Muscle of leg (tissue), 16 donors: ENCODE measurements at places on chromosomes 5 and 9. TPM values are rescaled to one million over a fixed set of nuclear protein-coding genes. Genes with fewer than 3 reads are reported as not detected.

DNA sequence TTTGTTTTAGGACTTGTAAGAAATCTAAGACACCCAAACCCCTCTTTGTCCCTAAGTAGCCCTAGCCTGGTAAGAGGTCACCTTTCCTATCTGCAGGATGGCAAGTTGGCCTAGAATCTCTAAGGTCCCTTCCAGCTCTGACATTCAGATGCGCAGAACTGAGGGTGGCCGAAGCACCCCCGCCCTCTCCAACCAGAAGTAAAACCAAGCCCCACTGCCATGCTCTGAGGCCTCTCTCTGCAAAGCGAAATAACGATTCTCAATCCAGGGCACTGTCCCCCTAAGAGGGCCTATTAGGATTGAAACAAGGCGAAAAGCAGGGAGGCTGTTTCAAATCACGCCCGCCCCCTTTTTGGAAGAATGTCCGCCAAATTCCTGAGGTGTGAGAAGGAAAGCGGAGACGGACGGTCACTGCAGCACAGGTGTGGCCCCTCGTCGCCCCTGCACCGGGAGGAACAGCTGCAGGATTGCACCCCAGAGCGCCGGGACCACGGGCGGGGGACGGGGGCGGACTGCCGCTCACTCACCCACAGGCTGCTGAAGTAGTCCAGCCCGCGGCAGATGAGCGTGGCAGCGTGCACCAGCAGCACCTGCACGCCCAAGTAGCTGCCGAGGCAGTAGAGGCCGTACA, 824 bp downstream of the TMEM245 start:
- H3K27me3 ChIP-seq: no peaks in the 10 kb centered on the region
- peak overlapping the region; percentile 5 for H3K27ac ChIP-seq
- H3K36me3 ChIP-seq: no peaks in the 10 kb centered on the region
- peaks cover 14% of the 10 kb centered on the region for H3K4me1 ChIP-seq
- DNase-seq: peak; percentile 40

DNA sequence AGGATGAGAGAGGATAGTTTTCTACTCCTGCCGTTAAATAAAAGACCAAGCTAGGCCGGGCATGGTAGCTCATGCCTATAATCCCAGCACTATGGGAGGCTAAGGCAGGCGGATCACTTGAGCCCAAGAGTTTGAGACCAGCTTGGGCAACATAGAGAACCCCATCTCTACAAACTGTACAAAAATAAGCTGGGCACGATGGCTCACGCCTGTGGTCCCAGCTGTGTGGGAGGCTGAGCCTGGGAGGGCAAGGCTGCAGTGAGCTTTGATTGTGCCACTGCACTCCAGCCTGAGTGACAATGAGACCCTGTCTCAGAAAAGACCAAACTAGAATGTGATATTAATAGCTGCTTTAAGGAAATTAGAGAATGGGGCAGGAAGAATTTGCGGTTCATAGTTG, 158.4 kb downstream of the NIPBL start:
- no peaks in the 10 kb centered on the region for H3K27me3 ChIP-seq
- peaks cover 9% of the 10 kb centered on the region for H3K36me3 ChIP-seq
- DNase-seq: no peak
- no peak overlapping the region for H3K27ac ChIP-seq
- no peak overlapping the region for H3K4me3 ChIP-seq
- H3K4me1 ChIP-seq: no peaks in the 10 kb centered on the region

- no peak for DNase-seq
- H3K27me3 ChIP-seq: no peaks in the 10 kb centered on the region
- peaks cover 3% of the 10 kb centered on the region for H3K36me3 ChIP-seq
- H3K4me3 ChIP-seq: no peak overlapping the region
Observed at GRCh38 chr9:36164989-36165388, 4.2 kb upstream of the CCIN start.

The SHOC1 gene
- not detected for total RNA-seq

The SIT1 gene
- total RNA-seq: 0.09 TPM

GRCh38 chr5:52709167-52709925, 78.4 kb upstream of the ITGA1 start:
- peak; percentile 65 for DNase-seq
- H3K4me3 ChIP-seq: no peak overlapping the region
- H3K27ac ChIP-seq: peak overlapping the region; percentile 69
- no peaks in the 10 kb centered on the region for H3K4me1 ChIP-seq
- no peaks in the 10 kb centered on the region for H3K36me3 ChIP-seq

DNA sequence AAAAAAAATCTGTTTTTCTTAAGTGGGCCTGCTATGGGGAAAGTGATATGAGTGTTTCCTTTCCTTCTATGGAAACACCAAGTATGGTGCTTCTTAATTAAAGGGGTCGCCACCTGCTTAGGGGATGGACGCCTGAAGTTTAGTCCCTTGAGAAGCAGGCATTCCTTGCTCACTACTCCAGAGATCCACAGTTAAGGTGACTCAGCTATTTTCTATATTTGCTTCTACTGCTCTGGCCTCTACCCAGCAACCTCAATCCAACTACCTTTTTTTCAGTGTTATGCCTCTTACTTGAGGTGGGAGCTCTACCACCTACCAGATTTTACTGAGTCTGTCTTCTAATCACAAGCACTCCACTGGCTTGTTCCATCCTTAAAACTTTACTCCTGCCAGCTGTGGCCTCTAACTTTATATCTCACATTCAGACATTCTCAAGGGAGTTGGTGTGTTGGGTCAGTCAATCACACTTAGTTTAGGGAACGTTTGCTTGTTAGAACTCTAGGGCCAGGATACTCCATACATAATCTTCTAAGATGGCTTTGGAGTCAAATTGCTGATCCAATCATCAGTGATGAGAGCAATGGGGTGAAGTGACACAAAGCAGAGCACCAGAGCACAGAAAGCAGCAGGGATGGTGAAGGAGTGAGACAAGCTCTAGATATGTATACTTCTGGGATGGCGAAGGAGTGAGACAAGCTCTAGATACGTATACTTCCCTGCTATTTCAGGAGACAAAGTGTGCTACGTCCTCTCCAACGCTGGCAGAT, 708.1 kb downstream of the EFNA5 start:
- H3K4me3 ChIP-seq: no peak overlapping the region
- no peak overlapping the region for H3K27ac ChIP-seq
- DNase-seq: no peak
- no peaks in the 10 kb centered on the region for H3K36me3 ChIP-seq
- no peaks in the 10 kb centered on the region for H3K4me1 ChIP-seq

- no peaks in the 10 kb centered on the region for H3K36me3 ChIP-seq
- no peak for DNase-seq
- no peak overlapping the region for H3K27ac ChIP-seq
- no peaks in the 10 kb centered on the region for H3K27me3 ChIP-seq
- H3K4me1 ChIP-seq: no peaks in the 10 kb centered on the region
- no peak overlapping the region for H3K4me3 ChIP-seq
Observed at GRCh38 chr5:68838157-68838718, 255.6 kb upstream of the SLC30A5 start.

DNA sequence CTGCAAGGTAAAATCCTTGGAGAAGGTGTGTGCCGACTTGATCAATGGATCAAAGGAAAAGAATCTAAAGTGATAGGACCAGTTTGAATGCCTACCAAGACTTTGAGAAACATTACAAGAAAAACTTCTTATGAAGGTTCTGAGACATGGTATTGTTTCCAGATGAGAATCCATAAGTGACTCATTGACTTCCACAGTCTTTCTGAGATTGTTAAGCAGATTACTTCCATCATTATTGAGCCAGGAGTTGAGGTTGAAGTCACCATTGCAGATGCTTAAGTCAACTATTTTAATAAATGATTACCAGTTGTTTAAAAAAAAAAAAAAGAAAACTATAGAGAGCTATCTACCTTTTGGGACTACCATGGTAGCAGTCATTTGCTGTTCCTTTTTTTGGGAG, 7.0 kb downstream of the LNPEP start:
- H3K27ac ChIP-seq: no peak overlapping the region
- DNase-seq: no peak
- H3K36me3 ChIP-seq: no peaks in the 10 kb centered on the region
- peaks cover 2% of the 10 kb centered on the region for H3K4me1 ChIP-seq

The LHX3 gene
- not detected for total RNA-seq

- H3K4me1 ChIP-seq: no peaks in the 10 kb centered on the region
- H3K4me3 ChIP-seq: no peak overlapping the region
- no peaks in the 10 kb centered on the region for H3K36me3 ChIP-seq
- H3K27me3 ChIP-seq: no peaks in the 10 kb centered on the region
Observed at GRCh38 chr5:30099634-30100033, 1093.9 kb upstream of the CDH6 start.

DNA sequence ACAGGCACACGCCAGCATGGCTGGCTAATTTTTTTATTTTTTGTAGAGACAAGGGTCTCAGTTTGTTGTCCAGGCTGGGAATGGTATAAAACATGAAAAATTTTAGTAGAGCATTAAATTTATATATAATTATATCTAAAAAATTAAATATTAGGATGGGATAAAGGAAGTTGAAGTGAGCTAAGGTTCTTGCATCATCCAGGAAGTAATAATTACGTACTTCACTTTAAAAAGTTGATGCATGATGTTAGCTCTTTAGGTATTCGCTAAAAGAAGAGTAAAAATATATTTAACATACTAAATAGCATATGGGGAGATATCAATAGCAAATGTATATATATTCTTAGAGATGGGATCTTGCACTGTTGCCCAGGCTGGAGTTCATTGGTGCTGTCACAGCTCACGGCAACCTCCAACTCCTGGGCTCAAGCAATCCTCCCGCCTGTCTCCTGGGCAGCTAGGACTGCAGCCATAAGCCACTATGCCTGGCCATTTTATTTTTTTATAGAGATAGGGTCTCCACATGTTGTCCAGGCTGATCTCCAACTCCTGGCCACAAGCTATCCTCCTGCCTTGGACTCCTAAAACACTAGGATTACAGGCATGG, 12.3 kb downstream of the DCAF10 start:
- H3K27me3 ChIP-seq: no peaks in the 10 kb centered on the region
- no peak overlapping the region for H3K27ac ChIP-seq
- no peak overlapping the region for H3K4me3 ChIP-seq
- no peaks in the 10 kb centered on the region for H3K4me1 ChIP-seq
- DNase-seq: no peak

GRCh38 chr9:71571186-71571585, 197.1 kb downstream of the CEMIP2 start:
- no peaks in the 10 kb centered on the region for H3K27me3 ChIP-seq
- no peaks in the 10 kb centered on the region for H3K36me3 ChIP-seq
- no peak overlapping the region for H3K27ac ChIP-seq
- no peak for DNase-seq
- no peak overlapping the region for H3K4me3 ChIP-seq
- H3K4me1 ChIP-seq: no peaks in the 10 kb centered on the region

DNA sequence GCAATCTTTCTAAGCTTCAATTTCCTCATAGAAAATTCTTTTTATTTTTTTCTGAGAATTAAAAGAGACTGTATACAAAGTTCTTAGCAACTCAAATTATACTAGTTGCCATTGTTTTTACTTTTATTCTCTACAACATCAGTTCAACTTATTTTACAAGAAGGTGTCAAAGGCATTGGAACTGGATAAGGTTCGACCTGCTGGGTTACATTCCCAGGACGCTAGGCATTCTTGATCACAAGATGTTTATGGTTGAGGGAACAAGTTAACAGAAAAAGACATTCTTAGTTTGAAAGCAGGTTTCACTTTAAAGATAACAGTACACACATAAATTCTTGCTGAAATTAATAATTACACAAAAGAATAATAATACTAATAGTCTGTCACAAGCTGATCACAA, 163.5 kb upstream of the SNX2 start:
- H3K27ac ChIP-seq: no peak overlapping the region
- DNase-seq: no peak
- H3K36me3 ChIP-seq: no peaks in the 10 kb centered on the region
- H3K27me3 ChIP-seq: no peaks in the 10 kb centered on the region

The ADAMTS12 gene
- total RNA-seq: 23.9 TPM
